ENCODE measurements at places on chromosomes 1 and 21.
A peak's percentile ranks its signal among the peaks of the same experiment; 100 is the strongest.

- no peak for DNase-seq
These were observed 25.4 kb downstream of the CFAP57 start for GRCh38 chr1:43197343-43198127.

- no peak for DNase-seq
These were observed 9.1 kb downstream of the SYTL1 start for GRCh38 chr1:27350663-27351540.

DNA sequence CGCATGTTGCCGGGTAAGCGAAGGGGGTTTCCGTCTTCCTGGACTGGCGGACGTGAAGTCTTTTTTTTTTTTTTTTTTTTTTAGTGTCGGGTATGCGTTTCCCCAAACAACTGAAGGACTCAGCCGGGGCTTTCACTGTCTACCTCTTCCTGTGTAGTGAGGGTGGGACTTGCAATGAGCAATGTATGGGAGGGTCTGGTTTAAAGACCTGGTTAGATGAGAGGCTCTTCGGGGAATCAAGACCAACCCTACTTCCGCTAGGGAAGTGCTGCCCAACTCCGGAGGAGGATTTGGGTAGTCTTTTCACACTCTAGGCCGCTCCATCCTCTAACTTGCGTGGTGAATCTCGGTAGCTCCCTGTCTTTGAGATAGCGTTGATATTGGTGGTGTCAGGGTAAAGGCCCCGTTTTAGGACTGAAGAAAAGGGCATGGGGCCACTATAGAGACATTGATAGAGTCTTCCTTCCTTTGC, 754 bp downstream of the PRRC2C start:
- peak; percentile 73 for DNase-seq

DNA sequence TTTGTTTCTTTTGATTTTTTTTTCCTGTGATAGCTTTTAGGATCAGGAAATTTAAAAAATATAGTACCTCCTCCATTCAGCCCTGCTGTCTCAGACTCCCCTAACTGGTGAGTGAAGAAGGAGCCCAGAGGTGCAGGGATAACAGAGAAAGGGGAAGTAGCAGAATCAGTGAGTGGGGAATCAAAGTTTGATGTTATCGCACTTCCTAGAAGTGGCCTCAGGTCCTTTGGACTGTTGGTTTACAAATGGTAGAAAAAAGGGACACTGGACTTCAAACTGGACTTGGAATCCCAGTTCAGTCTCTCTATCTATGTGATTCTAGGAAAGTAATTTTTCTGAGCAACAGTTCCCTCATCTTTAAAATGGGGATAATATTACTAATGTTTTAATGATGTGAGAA, 99.5 kb downstream of the FGGY start:
- DNase-seq = no peak

DNA sequence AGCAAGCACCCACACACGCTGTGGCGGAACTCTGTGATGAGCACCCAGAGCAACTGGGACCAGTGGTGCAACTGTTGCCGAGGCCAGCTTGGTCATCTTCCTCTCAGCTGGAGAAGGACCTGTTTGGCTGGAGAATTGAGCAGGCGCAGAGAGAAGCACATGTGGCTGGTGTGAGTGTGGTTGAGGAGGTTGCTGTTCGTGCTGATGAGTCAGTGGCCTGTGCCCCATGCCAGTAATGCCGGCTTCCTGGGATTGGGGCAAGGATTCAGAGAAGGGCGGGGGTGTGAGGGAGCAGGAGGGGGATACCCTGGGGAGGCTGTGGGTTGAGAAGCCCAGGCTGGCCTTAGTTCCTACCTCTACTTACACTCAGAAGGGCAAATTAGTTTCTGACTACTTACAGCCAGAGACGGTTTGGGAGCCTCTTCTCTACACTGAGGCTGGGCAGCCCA, 57.5 kb upstream of the EPS8L3 start:
- no peak for DNase-seq

GRCh38 chr1:211382182-211382713, 55.6 kb downstream of the TRAF5 start:
- DNase-seq = no peak

GRCh38 chr1:118123116-118123839, 61.8 kb downstream of the SPAG17 start:
- DNase-seq = no peak

DNA sequence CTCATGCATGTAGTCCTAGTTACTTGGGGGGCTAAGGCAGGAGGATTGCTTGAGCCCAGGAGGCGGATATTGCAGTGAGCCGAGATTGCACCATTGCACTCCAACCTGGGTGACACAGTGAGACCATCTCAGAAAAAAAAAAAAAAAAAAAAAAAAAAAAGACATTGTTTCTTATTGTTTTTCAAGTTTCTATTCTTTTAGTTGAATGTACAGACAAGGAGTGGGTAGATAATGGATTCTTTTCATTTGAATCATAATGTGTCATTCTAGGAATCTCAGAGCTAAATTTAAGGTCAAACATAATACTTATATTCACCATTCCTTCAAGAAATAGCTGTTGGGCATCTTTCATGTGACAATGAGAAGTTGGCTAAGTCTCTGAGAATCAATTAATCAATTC, 157.0 kb upstream of the C21orf91 start:
- DNase-seq = no peak

GRCh38 chr1:44678120-44678519, 3.6 kb downstream of the ARMH1 start:
- no peak for DNase-seq

DNA sequence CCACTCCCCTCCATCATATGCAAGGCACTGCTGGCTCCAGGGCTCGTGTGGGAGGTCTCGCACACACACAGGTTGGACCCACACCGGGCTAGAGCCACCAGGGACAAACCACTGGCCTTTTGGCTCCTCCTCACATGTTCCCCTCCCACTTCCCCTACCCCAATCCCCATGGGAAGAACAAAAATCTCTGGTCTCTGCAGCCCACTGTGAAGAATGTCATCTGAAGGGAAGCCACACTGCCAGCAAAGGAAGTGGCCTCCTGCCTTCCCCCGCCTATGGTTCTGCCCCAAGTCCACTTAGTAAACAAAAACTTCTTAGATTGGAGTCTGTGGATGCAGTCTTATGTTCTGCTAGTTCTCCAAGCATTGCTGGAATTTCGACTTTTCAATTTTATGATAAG, 24.2 kb downstream of the OLFML3 start:
- DNase-seq = no peak

DNA sequence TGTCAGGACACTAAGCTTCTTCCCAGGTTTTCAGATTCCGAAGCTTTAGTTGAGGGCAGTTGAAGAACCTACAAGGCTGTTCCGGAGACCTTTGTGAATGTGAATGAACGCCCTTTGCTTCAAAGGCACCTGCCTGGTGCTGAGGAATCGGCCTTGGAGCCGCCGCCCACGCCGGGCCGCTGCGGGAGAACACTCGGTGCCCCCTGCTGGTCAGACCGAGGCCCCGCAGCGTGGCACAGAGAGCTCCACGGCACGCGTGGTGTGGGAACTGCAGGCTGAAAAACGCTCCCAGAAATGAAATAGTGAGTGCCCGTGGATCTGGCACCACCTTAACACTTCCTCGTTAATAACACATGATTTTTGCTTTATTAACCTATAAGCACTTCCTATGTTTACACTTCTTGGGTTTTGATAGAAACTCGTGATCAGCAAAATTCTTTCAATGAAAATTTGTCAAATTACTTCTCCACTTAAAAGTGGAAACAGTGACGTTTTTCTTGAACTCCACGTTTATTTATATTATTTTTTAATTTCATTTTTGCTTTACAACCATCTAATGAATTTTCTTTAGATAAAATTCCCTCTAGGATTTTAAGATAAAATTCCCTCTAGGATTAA, 460.6 kb downstream of the DSCAM start:
- DNase-seq = no peak

DNA sequence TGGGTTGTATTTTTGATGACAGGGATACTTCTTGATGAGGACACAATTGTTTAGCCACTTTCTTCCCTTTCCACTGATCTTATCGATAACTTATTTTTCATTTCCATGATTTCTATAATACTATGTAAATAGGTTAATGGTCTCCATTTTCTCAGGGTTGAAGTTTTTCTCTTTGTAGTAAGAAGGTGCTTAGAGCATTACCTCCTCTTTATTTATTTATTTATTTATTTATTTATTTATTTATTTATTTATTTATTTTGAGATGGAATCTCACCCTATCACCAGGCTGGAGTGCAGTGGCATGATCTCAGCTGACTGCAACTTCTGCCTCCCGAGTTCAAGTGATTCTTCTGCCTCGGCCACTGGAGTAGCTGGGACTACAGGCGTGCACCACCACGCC, 70.4 kb downstream of the UBE4B start:
- no peak for DNase-seq

DNA sequence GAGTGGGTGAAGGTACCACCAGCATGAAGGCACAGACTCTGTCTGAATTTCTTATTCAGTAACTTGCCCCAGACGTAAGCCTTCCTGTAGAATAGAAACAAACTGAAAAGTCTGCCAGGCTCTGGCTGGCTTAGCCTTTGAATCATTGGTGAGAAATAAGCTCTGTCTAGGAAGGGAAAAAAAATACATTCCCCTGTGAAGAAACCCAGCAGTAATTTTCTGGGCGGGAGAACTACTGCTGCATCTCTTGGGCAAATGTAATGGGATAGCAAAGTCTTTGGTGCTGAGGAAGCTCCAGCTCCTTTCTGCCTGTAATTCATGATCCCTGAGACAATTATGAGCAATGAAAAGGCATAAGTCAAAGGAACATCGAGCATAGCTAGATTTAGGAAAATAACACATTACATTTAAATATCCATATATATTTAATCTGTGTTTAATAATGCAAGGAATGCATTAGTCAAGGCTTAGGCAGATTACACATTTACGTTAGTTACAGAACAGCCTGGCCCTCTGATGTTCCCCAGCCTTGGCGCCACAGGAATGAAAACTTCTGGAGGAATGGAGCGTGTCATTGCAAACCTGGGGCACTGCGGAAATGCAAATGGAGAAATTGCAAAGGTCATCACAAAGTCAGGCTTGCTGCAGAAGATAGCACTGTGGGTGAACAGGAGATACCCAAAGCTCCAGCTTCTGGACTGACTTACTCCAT, 216.3 kb upstream of the CAMK1G start:
- DNase-seq = no peak

DNA sequence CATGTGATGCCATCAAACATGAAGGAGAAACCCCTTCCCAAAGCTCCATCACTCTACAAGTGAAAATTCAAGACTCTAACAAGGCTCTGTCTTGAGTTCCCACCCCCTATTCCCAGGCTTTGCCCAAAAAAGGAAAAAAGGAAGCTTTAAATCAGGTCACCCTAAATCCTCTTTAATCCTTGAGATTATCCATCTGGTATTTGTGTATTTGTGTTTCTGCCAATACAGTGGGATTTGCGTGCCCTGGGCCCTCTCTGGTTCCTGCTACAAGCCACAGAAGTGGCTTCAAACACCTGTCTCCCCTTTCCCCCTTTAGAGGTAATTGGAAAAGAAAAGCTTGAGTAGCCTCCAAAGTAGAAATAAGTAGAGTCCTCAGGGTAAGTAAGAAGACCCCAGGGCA, 120.4 kb downstream of the EDEM3 start:
- no peak for DNase-seq

DNA sequence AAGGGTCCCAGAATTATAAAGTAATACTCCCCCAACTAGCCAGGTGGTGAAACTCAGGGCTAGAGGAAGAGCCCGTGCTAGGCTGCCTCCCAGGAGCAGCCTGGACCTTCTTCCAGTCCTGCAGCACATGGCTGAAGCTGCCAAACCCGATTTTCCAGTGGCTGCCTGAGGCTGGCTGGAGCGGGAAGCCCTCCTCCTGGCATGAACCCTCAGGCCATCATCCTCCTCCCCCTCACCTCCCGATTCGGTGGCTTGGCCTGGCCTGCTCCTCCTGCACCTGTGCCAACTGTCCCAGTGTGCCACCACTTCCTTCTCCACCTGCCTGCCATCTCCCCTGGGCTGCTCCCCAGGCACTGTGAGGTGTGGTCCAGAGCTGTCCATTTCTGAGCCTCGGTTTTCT, 3.0 kb upstream of the TSPAN1 start:
- no peak for DNase-seq

DNA sequence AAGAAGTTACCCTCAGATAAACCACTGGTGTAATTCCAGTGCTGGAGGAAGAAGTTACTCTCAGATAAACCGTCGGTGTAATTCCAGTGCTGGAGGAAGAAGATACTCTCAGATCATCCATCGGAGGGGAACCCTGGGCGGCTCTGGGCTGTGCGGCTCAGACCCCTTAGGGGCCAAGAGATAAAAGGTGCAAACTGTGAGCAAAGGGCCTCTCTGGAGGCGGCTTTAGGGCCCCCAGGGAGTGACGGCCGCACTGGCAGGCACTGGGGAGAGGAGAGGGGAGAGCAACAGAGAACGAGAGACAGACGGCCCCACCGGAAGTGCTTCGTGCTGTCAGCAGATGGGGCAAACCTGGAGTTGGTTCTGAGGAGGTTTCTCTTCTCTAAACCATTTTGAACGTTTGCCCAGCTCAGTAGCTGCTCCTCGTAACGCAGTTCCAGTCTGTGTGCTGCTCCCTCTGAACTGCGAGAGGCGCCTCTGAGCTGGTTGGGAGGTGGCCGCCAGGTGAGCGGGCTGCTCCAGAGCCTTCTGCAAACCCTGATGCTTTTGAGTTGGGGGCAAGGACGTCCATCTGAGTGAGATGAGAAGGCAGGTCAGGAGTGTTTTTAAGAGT, 62.6 kb upstream of the COL6A1 start:
- DNase-seq = no peak

GRCh38 chr1:89069951-89070350, 4.9 kb upstream of the GBP1 start:
- DNase-seq = no peak

GRCh38 chr1:169574336-169574735, 11.9 kb downstream of the F5 start:
- DNase-seq = no peak

DNA sequence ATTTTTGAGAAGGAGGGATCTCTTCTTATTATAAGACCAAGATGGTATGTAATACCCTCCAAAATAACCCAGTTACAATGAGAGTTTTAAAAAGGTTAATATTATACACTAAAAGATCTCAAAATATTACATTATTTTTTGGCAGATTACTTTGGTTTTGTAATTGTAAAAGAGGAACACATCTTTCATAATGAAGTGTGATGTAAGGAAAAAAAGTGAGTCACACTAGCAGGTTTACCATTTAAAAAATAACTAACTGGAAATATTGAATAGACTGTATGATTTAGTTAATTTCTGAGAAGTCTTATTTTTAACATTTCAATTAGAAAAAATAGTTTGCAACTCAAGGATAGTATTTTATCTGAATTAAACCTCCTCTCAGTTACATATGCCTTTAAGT, 1.1 kb downstream of the F5 start:
- no peak for DNase-seq

DNA sequence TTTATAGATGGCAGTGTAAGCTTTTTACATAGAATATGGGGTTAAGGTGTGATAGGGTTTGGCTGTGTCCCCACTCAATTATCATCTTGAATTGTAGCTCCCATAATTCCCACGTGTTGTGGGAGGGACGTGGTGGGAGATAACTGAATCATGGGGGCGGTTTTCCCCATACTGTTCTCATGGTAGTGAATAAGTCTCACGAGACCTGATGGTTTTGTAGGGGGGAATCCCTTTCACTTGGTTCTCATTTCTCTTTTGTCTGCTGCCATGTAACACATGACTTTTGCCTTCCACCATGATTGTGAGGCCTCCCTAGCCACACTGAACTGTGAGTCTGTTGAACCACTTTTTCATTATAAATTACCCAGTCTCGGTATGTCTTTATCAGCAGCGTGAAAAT, 290.3 kb upstream of the B3GALT2 start:
- DNase-seq = no peak

- DNase-seq = no peak
These were observed 37.9 kb upstream of the CCDC27 start for GRCh38 chr1:3714284-3714741.

- DNase-seq = no peak
These were observed at the start of gene KRTAP22-1 for GRCh38 chr21:30600787-30601186. KRTAP22-1 (plus strand) TSS chr21:30601087.

Data from hematopoietic multipotent progenitor cell treated with erythropoietin and hydrocortisone succinate and interleukin-3 and kit ligand, for 17 days (in vitro differentiated cells).